ENCODE measurements at places on chromosomes 7 and 10.

DNA sequence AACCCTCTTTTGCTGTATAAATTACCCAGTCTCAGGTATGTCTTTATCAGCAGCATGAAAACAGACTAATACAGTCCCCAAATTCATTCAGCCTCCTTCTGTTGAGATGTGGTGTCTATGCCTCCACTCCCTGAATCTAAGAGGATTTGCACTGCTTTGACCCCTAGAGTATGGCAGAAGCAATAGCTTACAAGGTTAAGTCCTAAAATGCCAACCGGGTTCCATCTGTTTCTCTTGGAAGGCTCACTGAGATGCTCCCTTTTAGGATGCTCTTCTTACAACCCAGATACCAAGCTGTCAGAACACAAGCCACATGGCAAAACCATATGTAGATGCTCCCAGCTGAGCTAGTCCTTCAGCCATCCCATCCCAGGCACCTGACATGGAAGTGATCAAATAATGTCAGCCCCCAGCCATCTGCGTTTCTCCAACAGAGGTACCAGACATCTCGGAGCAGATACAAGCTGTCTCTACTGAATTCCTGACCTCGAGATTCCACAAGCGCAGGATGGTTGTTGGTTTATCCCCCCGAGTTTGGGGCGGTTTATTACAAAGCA, 20.2 kb downstream of the CALN1 start:
- DNase-seq: no peak

- no peak for DNase-seq
Observed at GRCh38 chr10:87974769-87975168, 111.3 kb downstream of the PTEN start.

- DNase-seq: peak; percentile 85
Observed at GRCh38 chr10:128210215-128211063, 84.2 kb upstream of the MKI67 start.

GRCh38 chr7:45569290-45569685, 4.9 kb upstream of the ADCY1 start:
- DNase-seq: no peak

DNA sequence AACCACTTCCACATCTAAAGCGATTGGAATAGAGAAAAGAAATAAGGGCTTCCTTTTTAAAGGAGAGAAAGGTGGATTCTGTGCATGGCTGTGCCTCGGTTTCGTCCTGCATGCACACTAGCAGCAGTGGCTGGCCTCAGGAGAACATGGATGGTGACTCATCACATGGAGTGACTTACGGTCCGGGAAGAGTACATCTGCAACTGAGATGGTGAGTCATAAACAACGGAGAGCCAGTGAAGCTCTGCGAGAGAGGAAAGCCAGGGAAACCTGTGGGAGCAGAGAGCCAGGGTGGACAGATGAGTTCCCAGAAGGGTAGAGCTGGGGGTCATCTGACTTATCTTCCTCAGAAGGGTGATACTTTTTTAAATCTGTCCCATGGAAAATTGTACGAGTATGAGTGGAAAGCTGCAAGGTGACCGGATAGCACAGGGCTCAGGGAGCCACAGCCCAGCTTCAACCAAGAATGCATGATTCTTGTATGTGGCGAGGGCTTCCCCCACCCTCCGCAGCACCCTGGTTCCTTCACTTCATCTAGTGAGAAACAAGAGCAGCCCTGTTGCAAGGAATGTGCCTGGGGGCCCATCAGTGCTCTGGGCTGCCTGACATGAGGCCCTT, 259.1 kb downstream of the KLF6 start:
- no peak for DNase-seq

- DNase-seq: no peak
Observed at GRCh38 chr10:60283397-60283796, 106.3 kb downstream of the ANK3 start.

DNA sequence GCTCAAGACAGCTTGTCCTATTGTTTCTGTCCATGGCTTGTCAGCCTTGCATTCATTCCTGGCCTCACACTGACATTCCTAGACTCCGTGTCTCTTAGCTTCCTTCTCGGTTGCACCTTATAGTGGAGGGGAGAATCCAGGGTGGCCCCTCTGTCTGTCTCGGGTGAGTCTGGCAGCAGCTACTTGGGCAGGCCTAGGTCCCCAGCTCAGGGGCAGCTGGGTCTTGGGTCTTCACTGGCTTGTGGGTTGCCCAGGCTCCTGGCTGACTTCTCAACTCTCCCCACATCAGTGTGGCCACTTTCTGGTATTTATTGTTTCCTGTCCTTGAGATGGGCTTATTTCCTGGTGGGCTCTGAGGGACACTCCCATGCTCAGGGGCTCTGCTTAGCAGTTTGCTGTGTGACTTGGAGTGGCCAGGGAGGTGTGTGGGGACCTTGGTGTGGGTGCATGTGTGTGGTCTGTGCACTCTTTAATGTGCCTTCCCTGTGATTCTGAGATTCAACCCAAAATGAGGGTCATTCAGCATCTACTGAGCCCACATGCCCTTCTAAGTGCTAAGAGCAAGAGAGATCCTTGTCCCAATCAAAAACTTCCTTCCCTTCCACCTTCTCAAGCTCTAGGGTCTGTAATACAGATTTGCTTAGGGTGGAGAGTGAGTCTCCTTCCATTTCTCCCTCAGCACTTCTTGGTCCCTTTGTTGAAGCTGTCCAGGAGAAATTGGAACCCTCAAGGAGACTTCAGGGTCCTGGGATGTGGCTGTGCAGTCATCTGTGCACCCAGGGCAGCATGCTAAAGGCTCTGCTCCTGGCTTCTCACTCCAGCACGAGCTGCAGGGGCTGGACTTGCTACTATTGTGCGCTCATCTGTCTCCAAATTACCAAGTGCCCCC, 20.1 kb downstream of the UPP1 start:
- no peak for DNase-seq

DNA sequence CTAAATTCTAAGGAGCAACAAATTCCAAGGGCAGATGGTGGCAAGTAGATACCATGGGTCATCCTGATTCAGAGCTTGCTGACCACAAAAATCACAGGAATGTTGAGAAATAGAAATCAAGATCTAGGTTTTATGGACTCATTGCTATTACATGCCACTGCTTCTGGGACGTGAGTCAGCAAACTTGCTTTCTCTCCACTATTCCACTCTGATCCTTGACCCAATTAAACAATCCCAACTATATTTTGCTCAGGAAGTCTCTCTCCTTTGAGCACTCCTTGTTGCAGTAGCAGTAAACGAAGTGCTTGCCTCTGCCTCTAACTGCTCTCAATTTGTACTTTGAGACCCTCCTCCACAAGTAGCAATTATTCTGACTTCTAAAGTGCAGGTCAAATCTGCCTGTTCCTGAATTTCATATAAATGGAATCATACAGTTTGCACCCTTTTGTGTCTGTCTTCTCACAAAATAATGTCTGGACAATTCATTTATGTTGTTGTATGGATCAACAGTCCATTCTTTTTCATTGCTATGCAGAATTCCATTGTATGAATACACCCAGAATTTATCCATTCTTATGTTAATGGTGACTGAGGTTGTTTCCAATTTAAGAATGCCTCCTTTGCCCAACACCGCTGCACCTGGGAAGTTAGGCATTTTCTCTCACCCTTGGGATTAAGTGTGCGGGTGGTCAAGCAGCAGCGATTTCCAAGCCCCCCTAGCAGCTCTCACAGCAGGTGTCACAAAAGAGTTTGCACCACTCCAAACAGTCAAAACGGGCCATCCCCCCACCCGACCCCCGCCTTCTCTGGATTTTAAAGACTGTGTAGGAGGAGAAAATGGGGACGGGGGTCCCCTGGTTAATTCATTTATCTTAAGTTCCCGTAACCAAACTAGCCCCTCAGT, 35.9 kb downstream of the ACSM6 start:
- DNase-seq: no peak

DNA sequence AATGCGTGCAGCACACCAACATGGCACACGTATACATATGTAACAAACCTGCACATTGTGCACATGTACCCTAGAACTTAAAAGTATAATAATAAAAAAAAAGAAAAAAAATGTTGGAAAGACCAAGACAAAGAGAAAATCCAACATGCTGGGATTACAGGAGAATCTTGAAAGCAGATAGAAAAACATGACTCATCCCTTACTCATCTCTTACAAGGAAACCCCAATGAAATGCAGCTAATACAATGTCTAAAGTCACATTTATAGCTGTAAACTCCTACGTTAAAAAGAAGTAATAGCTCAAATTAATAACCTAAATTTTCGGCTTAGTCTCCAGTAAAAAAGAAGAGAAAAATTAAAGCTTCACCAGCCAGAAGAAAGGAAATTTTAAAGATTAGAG, 47.5 kb upstream of the DGKB start:
- DNase-seq: no peak

DNA sequence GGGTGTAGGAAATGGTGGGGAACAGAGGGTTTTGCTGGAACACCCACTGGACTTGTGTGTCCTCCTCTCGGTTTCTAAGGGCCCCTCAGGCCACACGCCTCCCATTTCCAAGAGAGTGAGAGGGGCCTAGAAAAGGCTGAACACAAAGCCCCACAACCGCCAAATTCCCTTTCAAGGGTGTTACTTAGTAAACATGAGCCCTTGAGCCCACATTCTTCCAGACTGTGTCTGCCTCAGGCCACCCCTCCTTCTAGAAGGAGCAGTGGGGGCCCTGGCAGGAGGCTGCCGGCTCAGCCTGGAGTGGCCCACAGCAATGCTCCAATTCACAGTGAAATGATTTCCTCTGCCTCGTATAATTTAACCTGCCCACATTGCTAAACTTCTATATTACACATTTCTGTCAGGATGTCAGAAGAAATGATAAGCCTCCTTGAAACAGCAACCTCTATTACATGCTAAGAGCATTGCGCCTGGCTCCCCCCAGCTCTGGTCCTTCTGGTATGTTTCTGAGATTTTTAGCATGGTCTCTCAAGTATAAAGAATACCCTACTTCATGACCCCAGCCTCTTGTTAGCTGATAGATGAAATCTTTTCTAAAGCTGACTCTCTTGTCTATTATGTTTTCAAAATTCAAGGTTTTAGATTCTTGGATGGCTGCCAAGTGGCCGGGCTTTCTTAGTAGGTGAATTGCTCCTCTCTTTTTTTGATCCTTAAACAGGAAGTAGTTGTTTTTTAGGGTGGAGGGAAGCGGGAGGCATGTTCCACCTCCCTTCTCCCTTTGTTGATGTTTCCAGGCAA, 673.9 kb upstream of the GALNT17 start:
- no peak for DNase-seq

GRCh38 chr10:104441329-104442000, 87.8 kb downstream of the CFAP58 start:
- DNase-seq: no peak

DNA sequence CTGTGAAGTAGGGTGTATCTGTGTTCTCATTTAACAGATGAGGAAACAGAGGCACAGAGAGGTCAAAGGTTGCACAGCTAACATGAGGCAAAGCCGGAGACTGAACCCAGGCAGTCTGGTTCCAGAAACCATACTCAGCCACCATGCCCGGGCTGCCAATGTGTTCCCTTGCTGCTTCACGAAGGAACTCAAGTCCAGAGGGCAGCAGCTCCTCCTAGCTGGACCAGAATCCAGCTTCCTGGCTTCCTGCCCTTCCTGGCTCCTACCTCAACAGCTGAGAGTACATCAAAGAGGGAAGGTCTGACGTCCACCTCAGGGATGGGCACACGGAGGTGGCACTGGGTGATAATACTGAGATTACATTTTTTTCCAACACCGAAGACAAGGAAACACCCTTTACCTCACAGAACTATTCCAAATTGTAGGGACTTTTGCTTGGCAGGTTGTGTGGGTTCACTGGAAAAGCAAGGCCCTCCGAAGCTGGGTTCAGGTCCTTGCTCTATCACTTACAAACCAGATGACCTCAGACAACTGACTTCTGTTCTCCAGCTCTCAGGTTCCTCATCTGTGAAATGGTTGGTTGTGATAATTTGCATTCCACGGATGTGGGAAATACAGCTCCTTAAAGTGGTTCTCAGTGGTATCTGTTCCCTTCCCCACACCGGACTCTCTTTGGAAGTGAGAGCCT, 154.1 kb upstream of the ZMIZ1 start:
- no peak for DNase-seq

DNA sequence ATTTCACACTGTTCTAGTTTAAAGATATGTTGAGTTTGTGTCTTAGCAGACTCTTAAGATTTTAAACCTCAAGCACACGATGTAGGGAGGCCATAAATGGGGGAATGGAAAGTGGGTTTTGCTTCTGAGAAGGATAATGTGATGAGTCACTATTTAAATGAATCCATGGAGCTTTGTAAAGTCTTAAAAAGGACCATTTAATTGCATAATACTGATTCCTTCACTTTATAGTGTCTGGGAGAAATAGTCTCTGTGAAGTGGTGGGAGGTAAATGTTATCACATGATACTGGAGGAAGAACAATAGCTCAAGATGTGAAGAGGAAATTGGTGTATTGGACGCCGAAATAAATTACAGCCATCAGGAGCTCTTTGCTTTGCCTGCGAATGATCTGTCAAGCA, 84.0 kb upstream of the MYO3A start:
- no peak for DNase-seq

GRCh38 chr10:3571310-3571825, 213.6 kb downstream of the KLF6 start:
- DNase-seq: no peak

GRCh38 chr10:15543994-15544393, 172.9 kb upstream of the FAM171A1 start:
- no peak for DNase-seq

DNA sequence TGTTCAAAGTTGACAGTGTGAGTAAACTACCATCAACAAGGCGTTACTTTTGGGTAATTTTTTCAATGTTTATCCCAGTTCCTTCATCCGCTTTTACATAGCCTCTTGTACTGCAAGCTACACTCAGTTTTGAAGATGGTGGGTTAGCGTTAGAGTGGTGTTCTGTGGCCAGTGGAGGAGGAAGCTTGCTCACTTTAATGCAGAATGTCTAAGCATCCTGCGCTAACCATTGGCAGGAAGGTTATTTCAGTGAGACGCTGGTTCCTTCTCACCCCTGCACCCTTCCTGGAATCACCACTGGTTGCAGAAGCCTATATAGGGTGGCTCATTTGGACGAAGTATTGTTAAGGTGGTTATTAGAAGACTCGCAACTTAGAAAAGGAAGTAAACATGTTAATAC, 159.1 kb downstream of the CELF2 start:
- DNase-seq: no peak

- DNase-seq: no peak
Observed at GRCh38 chr7:19062216-19062615, 55.2 kb downstream of the TWIST1 start.

DNA sequence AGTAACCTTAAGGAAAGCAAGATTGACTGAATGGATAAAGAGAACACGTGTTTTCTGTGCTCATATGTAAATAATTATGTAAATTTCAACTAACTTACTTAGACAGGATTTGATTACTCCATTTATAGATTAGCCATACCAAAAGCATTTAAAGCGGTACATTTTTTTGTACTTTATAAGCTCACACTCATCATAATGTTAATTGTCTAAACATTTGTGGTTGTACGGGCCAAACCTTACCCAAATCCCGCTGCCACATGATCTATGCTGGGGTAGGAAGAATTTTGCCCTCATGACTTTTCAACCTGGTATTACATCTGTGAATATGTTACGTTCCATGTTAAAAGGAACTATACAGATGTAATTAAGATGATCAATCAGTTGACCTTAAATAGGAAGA, 29.1 kb downstream of the MKX start:
- no peak for DNase-seq

GRCh38 chr10:131982185-131982756, 548 bp upstream of the BNIP3 start:
- no peak for DNase-seq

Measured in endothelial cell (in vitro differentiated cells).